ENCODE measurements at places on chromosomes 2 and 18.

GRCh38 chr2:102033031-102033749 is 41.4 kb downstream of the IL1R2 start:
- DNase-seq, result no peak

DNA sequence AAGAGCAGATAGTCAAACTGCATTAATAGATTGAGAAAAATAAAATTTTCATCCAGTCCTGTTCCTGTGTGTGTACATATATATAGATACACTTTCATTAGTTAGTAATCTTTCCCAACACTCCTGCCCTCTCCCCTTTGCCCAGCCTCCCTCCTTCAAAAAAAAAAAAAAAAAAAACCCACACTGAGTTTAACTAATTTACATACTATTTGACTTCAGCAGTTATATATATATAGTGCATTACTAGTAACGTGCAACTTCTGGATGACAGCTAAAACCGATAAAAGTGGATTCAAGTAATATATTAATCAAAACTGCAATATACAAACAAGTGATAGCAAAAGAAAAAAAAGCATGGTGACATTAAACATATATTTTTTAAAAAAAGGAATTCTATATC is 1.4 kb downstream of the FIGN start:
- DNase-seq, result no peak

DNA sequence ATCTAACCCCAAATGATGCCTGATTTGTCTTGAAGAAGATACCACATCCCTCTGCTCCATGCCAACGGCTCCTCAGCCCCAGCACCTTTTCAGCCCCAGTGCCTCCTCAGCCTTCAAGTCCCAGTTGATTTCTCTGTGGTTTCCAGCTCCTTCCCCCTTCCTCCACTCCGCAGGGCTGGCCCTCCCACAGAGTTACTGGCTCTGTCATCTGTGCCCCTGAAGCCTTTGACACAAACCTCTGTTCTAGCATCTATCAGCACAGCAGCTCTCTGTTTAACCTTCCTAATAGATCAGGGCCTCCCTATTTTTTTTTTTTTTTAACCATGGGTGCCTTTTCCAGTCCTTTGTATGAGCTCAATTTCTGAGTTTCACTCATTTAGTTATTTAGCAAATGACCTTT is 201.3 kb upstream of the CXCR4 start:
- no peak for DNase-seq

DNA sequence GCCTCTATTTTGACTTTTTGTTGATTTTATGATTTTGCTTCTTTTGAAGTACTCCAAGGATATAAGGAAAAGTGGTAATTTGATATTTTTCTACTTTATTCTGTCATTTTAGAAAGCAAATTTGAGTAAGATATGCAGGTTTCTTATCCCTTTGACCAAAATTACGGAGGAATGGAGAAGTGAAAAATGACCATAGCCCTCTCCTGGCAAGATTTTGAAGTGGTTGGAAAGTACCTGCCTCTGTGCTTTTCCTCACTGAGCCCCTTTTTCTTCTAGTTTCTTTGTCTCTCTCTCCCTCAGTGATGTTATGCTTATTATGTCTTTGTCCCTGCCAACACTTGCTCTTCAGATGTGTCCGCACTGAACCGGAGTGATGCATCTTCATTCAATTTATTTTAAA is 898.1 kb downstream of the EPHA4 start:
- DNase-seq, result no peak

DNA sequence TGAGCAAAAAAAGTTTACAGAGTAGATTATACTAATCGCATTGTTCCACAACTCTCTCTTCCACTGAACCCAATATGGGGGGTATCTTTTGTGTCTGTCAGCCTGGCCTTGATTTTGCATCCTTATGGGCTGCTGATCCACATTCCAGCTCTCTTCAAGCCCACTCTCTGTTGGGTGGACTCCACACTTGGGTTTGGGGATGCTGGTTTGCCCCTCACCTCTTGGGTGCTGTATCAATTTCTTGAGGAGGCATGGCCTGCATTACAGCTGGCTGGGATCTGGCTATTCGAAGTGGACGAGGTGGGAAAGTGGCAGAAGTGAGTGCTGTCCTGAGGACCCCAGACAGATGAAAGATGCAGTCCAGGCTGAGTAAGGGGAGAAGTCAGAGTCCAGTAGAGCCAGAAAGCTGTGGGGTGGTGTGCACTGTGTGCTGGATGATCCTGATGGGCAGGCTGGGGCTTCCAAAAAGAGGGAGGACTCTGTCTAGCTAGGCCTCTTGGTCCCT is 141.4 kb downstream of the CAPN13 start:
- no peak for DNase-seq

Measured in NCI-H1417 treated with DMSO at 0.1 percent for 48 hours (cell line).